ENCODE measurements at places on chromosomes 2 and 18.

- no peak for DNase-seq
Measured at GRCh38 chr2:164840458-164840929, 1.1 kb downstream of the COBLL1 start.

- DNase-seq, result no peak
Measured at GRCh38 chr2:120346026-120346666, at the start of gene INHBB. TSS of gene INHBB (plus strand) at chr2:120346136. CDS start at chr2:120346189, 53 bp downstream.

- DNase-seq, result peak; percentile 61
Measured at GRCh38 chr2:179020156-179020750, 29.7 kb downstream of the CCDC141 start.

DNA sequence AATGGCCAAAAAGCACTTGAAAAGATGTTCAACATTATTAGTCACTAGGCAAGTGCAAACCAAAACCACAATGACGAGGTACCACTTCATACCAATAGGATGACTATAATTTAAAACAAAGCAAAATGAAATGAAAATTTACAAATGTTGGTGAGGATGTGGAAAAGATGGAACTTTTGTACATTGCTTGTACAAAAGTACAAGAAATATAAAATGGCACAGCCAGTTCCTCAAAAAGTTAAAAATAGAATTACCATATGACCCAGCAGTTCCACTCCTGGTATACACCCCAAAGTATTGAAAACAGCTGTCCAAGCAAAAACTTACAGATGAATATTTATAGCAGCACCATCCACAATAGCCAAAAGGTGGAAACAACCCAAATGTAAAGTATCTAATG lies 107.8 kb upstream of the XPO1 start:
- DNase-seq, result no peak

DNA sequence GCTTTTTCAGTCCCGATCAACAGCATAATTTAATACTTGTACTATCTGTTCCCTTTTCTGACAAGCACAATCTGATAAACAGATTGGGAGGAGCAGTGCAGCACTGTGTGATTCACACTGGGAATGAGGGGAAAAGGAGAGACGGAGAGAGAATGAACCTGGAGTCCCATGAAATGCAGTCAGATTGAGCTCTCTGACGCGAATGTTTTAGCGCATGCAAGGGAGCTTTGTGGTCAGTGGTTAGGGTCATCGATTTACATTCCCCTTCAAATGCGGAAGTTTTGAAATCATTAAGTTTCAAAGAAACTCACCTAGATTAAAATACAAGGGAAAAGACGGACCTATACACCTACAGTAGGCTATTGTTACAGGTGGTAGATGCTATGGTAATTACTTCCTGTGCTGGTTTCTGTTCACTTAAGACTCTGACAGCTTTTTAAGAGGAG lies 99.6 kb downstream of the KCTD1 start:
- no peak for DNase-seq

DNA sequence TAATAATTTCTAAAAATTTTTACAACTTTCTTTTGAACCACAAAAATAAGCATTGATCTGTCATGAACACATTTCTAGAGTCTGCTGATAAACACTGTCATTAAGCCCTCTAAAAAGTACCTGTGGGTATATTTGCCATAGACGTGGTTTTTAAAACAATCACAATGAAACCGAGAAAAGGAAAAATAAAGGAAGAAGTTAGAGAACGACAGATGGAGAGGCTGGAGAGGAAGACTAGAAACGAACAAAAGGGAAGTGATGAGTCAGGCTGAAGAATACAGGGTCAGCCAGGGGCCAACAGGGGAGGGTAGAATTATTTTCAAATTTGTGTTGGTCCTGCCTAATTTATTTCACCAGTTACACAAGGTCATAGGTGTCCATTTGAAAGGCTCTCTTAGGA lies 62.0 kb downstream of the MYL12B start:
- no peak for DNase-seq

DNA sequence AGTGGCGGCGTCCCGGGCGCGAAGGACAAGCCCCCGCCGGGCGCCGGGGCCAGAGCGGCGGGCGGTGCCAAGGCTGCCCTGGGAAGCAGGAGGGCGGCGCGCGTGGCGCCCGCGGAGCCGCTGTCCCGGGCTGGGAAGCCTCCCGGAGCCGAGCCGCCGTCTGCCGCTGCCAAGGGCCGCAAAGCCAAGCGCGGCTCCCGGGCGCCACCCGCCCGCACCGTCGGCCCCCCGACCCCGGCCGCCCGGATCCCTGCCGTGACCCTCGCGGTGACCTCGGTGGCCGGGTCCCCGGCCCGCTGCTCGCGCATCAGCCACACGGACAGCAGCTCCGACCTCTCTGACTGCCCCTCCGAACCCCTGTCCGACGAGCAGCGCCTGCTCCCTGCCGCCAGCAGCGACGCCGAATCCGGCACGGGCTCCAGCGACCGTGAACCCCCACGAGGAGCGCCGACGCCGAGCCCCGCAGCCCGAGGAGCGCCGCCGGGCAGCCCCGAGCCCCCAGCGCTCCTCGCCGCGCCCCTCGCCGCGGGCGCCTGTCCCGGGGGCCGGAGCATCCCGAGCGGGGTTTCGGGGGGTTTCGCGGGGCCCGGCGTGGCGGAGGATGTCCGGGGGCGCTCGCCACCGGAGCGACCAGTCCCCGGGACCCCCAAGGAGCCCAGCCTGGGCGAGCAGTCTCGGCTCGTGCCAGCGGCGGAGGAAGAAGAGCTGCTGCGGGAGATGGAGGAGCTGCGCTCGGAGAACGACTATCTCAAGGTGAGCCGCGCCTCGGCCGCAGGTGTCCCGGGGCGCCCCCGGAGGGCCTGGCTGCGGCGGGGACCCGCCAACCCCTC lies 820 bp downstream of the MTCL1 start:
- no peak for DNase-seq

GRCh38 chr2:20050104-20050645 lies 1.3 kb downstream of the LAPTM4A start:
- peak; percentile 18 for DNase-seq

GRCh38 chr2:43791035-43791765 lies 17.4 kb downstream of the DYNC2LI1 start:
- no peak for DNase-seq

- no peak for DNase-seq
Measured at GRCh38 chr18:56910237-56910636, 236.7 kb upstream of the BOD1L2 start.

DNA sequence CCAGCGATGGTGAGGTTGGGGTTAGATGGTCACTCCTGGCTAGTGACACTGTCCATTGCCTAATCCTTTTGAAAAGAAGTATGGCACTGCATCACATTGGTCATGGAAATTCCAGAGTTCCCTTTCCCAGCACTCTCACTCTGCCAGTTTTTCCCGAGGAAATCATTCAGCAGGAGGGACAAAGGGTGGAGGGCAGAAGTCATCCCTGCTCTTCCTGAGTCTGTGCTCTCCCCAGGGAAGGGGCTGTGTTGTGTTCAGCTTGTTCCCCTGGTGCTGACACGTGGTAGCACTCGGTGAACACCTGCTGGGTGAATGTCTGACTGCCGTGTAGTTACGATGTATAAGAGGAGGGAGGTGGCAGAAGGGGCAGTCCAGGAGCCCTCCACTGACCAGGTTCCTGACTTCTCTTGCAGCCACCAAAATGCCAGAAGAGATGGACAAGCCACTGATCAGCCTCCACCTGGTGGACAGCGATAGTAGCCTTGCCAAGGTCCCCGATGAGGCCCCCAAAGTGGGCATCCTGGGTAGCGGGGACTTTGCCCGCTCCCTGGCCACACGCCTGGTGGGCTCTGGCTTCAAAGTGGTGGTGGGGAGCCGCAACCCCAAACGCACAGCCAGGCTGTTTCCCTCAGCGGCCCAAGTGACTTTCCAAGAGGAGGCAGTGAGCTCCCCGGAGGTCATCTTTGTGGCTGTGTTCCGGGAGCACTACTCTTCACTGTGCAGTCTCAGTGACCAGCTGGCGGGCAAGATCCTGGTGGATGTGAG lies 21.6 kb downstream of the STEAP3 start:
- no peak for DNase-seq

GRCh38 chr2:133326652-133327397 lies 241.4 kb downstream of the NCKAP5 start:
- DNase-seq, result no peak

GRCh38 chr2:37427241-37427640 lies 82.8 kb downstream of the QPCT start:
- no peak for DNase-seq

DNA sequence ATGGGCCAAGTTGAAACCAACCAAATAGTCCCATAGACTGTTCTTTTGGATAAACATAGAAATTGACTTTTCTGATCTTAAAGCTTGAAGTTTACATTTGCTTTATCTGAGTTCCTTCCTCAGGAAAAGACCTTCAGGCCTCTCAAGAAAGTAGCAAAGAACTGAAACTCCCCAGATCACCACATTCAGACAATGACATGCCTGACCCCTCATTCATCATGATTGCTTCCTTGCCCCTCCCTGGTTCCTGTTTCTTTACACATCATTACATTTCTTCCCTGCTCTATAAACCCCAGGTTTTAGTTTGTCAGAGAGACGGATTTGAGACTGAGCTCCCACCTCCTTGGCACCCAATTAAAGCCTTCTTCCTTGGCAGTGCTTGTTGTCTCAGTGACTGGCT lies 83.6 kb upstream of the ST3GAL5 start:
- no peak for DNase-seq

GRCh38 chr2:49167131-49167530 lies 12.8 kb upstream of the FSHR start:
- no peak for DNase-seq

DNA sequence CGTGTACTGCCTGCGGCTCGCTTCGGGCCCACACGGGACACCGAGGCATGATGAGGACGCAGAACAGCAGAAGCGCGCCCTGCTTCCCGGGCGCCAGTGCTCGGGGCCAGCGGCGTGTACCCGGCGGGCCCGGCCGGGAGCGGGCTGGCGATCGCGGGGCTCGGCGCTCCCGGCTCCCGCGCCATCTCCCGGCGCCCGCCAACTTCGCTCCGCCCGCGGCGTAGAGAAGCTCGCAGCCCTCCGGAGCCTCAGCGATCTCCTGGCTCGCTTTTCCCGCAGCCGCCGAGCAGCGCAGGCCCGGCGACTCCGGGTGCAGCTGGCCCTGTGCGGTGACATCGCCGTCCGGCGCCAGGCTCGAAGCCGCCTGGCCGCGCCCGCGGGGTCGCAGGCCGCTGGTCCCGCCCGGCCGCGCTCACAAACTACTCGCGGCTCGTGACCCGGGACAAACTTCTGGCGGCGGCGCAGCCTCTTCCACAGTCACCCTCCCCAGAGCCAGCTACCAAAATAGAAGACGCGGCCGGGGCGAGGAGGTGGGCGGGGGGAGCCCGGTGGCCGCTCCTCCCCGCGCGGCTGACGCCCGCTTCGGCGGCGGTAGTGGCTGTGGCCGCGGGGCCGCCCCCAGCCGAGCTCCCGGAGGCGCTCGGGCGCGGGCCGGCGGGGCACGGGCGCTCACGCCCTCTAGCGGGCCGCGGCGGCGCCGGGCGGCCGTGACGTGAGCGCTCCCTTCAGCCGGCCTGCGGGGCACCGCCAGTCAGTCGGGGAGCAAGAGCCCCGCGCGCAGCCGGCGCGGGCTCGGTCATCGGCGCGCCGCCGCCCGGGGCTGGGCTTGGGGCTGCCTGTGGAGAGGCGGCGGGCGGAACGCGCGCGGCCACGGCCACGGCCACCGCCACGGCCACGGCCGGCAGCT lies at the start of gene PTPRM:
TSS of gene PTPRM (plus strand) at position 750 of the 907 bp plus-strand sequence. CDS start 503 bp downstream, outside the sequence.
- peak; percentile 68 for DNase-seq

- no peak for DNase-seq
Measured at GRCh38 chr18:56853961-56854360, 202.8 kb downstream of the WDR7 start.

GRCh38 chr2:136310797-136311603 lies 193.1 kb upstream of the CXCR4 start:
- DNase-seq, result peak; percentile 62

- DNase-seq, result no peak
Measured at GRCh38 chr18:32373995-32374394, 96.7 kb downstream of the GAREM1 start.

DNA sequence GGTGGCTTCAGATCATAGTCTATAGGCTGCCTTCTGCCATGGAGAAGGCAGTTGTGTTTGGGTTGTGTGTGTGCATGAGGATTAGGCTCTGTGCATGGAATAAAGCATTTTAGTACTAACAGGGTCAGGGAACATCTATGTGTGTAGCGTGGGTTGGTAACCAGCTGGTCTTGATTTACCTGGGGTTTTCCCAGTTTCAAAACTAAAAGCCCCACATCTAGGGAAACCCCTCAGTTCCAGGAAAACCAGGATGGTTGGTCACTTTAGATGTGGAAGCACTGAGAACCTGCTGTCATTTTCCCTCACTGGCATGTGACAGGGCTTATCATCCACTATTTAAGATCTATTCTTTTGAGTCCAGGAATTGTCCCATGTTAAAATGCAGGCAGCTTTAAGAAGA lies 116.3 kb downstream of the POLE4 start:
- DNase-seq, result no peak

GRCh38 chr2:171044416-171044815 lies 115.4 kb downstream of the GORASP2 start:
- peak; percentile 61 for DNase-seq

DNA sequence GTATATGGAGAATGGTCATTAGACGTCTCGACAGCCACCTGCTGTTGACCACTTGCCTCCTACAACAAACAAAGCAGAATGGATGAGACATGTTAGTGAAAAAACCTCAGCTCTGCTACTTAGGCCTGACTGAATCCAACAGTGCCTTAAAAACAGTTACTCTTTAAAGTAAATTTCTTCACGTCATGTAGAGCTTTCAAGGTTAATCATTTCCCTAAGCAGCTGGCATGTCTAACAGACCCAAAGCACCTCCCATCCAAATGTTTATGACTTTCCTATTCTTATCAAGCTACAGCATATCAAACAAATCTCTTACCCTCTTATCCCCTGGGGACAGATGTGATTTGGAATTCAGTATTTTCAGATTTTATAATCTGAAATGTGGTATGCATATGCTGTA lies 75.6 kb upstream of the ITGB6 start:
- DNase-seq, result no peak

GRCh38 chr2:101985101-101985792 lies 6.5 kb upstream of the IL1R2 start:
- DNase-seq, result no peak

GRCh38 chr2:207135801-207136457 lies 29.8 kb downstream of the KLF7 start:
- DNase-seq, result no peak

DNA sequence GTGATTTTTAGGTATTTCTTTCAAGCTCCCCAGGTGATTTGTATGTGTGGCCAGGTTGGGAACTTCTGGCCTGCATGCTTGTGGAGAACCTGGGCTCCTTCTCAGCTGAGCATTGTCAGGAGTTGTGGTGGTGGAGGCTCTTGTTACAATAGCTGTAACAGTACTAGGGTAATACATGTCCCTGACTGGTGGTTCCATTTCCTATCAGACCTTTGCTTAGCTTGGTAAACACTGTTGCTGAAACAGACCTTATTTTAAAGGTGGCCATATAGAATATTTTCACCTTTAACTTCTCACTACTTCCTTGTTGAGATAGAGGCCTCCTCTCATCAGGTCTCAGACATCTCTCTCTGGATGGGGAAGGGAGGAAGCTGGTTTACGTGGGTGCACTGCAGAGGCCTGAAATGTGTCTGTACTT lies 79.2 kb downstream of the SETBP1 start:
- DNase-seq, result peak; percentile 35

DNA sequence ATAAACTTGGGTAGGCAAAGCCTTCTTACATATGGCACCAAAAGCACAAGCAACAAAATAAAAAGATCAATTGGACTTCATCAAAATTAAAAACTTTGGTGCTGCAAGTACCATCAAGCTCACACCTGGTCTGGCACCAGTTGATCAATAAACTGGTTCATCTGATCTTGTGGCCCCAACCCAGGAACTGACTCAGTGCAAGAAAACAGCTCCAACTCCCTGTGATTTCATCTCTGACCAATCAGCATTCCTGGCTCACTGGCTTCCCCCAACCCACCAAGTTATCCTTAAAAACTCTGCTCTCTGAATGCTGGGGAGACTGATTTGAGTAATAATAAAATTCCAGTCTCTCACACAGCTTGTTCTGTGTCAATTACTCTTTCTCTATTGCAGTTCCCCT lies 8.4 kb downstream of the EPG5 start:
- DNase-seq, result peak; percentile 15

Data from activated CD4-positive, alpha-beta T cell treated with anti-CD3 and anti-CD28 coated beads, Interleukin-2, Interleukin-6, amounts not matched to agents 100 ng/mL and 50 ng/mL, durations not matched to agents 16 hours and 8 hours (primary cell).